NCI-H82 (cell line): ENCODE measurements at places on chromosomes 7 and 10.

DNA sequence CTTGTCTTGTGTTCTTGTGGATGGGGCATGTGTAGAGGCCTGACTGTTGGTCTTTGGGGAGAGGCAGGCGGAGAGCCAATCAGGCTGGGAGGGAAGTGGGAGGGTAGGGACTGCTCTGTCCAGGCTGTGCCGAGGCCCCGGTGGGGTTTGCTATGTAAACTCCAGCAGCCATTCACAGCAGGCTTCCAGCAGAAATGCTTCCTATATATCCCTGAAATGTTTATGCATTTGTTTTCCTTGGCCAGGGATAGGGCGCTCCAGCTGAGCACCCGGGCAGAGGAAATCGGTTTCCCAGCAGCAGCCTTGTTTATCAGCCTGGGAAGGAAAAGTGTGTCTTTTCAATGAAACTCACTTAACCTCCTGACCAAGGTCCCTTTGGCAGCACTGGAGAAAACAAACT, 18.3 kb upstream of the AQP1 start:
- DNase-seq: no peak

- DNase-seq: no peak
These were observed 112.5 kb upstream of the ANKRD1 start for GRCh38 chr10:91033324-91033950.

- DNase-seq: peak; percentile 97
These were observed 136.9 kb downstream of the SNX10 start for GRCh38 chr7:26428571-26428970.

- DNase-seq: no peak
These were observed 643.0 kb downstream of the SUGCT start for GRCh38 chr7:40777730-40778312.
